Activated naive CD8-positive, alpha-beta T cell treated with anti-CD3 and anti-CD28 coated beads for 36 hours (primary cell): ENCODE measurements at places on chromosomes 3 and 15. TPM values are rescaled to one million over a fixed set of nuclear protein-coding genes. Genes with fewer than 3 reads are reported as not detected.

The GOLGA6L7 gene
- total RNA-seq = not detected

GRCh38 chr3:168157099-168157700 lies 61.5 kb upstream of the GOLIM4 start:
- no peak for DNase-seq

GRCh38 chr3:171419457-171419856 lies 40.7 kb downstream of the TNIK start:
- no peak for DNase-seq

DNA sequence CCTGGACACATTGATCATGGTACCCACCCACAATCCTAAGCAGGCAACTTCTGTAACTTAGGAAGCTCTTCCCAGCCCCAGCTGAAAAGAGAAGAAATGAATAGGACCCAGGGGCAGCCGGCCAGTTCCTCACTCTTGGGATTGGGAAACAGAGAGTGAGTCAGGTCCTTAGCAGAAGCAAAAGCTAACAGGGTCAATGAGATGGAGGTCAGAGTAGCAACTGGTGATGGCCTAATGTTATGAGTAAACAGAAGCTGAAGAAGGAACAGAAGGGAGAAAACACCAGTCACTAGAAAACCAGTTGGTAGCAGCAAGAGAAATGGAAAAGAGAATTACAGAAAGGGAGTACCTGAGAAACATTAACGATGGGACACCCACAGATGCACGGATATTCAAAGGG lies 20.0 kb downstream of the RIOX2 start:
- no peak for DNase-seq

DNA sequence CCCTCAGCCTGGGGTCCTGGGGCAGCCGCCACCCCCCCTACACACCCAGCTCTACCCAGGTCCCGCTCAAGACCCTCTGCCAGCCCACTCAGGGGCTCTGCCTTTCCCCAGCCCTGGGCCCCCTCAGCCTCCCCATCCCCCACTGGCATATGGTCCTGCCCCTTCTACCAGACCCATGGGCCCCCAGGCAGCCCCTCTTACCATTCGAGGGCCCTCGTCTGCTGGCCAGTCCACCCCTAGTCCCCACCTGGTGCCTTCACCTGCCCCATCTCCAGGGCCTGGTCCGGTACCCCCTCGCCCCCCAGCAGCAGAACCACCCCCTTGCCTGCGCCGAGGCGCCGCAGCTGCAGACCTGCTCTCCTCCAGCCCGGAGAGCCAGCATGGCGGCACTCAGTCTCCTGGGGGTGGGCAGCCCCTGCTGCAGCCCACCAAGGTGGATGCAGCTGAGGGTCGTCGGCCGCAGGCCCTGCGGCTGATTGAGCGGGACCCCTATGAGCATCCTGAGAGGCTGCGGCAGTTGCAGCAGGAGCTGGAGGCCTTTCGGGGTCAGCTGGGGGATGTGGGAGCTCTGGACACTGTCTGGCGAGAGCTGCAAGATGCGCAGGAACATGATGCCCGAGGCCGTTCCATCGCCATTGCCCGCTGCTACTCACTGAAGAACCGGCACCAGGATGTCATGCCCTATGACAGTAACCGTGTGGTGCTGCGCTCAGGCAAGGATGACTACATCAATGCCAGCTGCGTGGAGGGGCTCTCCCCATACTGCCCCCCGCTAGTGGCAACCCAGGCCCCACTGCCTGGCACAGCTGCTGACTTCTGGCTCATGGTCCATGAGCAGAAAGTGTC lies 30.2 kb downstream of the PTPN23 start:
- no peak for DNase-seq

The GOLGA6L9 gene
- total RNA-seq = 1.8 TPM

- no peak for DNase-seq
These were observed 276.7 kb downstream of the NFKBIZ start for GRCh38 chr3:102125994-102126368.

DNA sequence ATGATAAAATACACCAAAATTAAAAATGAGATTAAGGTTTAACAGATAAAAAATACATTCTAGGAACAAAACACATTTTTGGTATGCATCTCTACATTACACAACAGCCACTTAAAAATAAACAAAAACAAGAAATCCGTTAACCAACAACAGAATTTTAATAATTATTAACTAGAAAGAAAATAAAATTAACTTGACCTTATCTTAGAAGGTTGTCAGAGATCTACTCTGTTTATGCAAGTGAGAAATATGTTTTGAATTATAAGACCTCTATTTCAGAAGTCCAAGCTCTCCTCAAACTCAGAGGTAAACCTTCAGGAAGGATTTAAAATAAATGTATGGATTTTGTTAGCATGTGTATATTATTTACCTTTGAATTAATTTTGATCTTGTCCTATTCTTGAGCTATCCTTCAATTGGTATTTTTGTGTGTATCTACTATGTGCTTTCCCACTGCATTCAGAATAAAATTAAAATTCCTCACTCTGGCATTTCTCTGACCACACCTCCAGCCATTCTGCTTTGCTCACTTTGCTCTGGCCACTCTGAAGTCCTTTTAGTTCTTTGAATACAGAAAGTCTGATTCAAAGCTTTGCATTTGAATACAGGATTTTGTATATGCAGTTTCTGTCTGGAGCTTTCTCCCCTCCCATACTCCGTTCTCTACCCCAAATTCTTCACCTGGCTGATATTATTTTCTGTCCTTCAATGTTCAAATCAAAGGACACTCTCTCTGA lies 352.0 kb downstream of the ZBTB20 start:
- DNase-seq = no peak

GRCh38 chr15:31727612-31728011 lies 302.7 kb upstream of the CHRNA7 start:
- no peak for DNase-seq

The KNG1 gene
- not detected for total RNA-seq

- DNase-seq = peak; percentile 32
These were observed 25.3 kb downstream of the EXOG start for GRCh38 chr3:38521391-38521987.

The EBLN2 gene
- total RNA-seq = 3.6 TPM

The CP gene
- not detected for total RNA-seq

The UBA5 gene
- 77.6 TPM for total RNA-seq

The KBTBD13 gene
- not detected for total RNA-seq

DNA sequence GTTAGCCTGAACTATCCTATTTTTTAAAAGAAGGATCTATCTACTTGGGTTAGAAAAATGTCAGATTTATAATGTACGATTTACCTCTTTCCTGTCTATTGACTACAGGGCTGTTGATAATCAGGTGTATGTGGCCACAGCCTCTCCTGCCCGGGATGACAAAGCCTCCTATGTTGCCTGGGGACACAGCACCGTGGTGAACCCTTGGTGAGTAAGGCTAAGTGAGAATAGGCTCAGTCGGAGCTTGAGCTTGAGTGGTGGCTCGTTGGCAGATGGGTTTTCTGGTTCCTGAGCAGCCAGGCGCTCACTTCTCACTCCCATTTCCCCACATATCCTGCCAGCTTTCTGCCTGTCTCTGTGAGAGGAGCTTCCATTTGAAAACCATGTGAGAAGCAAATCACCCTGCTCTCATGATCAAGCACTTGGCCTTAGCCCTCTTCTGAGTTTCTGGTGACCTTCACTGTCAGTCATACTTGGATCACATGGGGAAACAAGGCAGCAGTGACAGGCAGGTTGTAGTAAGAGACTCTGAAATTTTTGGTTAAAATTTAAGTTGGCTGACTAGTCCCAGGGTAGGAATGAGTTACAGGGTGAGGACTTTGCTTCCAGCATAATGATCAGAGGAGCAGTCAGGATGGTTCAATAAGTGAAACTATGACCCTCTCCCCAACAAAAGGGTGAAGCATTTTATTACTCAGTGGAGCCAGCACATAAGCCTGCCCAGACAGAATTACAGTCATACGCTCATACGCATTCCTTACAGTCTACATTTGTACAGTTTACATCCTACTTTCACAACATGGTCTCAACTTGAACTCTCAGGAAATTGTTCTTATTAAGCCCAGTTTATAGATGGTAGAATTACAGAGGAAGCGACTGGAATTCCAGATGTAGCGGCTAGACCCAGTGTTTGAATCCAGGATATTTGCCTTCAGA lies 18.0 kb downstream of the NIT2 start:
- DNase-seq = no peak

- no peak for DNase-seq
These were observed 273.1 kb upstream of the SGO1 start for GRCh38 chr3:20458994-20459716.

DNA sequence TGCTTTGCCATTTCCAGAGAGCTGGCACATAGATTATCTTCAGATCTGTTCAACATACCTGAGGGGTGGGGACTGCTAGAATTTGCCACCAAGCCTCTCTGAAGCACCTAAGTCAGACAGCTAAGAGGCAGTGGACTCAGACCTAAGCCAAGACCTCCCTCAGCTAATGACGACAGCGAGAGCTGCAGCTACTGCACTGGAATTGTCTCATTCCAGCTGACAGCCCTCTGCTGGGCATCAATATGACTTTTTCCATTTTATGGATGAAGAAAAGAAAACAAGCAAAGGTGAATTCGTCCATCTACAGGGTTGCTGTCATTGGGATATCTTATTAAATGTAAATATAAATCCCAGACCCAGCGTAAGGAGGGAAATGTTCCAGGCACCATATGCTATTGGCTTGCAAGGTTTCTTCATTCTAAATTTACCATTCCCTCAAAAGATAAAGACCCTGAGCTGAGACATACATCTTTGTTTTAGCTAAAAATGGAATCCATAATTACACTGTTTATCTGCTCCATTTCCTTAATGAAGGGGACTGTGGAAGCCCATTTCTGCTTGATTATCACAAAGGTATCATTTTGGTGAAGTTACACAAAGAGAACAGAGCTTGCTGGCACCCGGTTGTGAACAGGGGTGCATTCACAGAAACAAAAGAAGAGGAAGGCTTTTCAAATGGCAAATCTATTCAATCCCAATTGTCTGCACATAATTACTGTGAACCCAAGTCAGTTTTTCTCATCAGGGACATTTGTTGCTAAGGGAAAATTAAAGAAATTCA lies 85.5 kb upstream of the LRTM1 start:
- no peak for DNase-seq
